ENCODE measurements at places on chromosomes 16 and 17. TPM values are rescaled to one million over a fixed set of nuclear protein-coding genes. Genes with fewer than 3 reads are reported as not detected.

The NPW gene
- 4.2 TPM for polyA plus RNA-seq

The CDH15 gene
- 3.5 TPM for polyA plus RNA-seq

The FBXO39 gene
- polyA plus RNA-seq, result not detected

The DBNDD1 gene
- 14.4 TPM for polyA plus RNA-seq

The MAP1LC3B gene
- 76.0 TPM for polyA plus RNA-seq

The PLEKHH3 gene
- polyA plus RNA-seq, result 22.2 TPM

The TIMP2 gene
- polyA plus RNA-seq, result 719 TPM

Data from left renal pelvis (tissue), 4 donors.